Keratinocyte (primary cell): ENCODE measurements at places on chromosomes 12 and 14. TPM values are rescaled to one million over a fixed set of nuclear protein-coding genes. Genes with fewer than 3 reads are reported as not detected.

NKX2-1 gene
- not detected in 3 replicates for polyA plus RNA-seq

DNAL1 gene
- polyA plus RNA-seq: 2.9 to 8.4 TPM (median 5.6 TPM) in 3 replicates

INHBC gene
- 0.04 TPM in 1 of 3 replicates, not detected in the others for polyA plus RNA-seq

NPAS3 gene
- polyA plus RNA-seq: 0.01 to 0.07 TPM (median 0.01 TPM) in 3 replicates

C12orf76 gene
- polyA plus RNA-seq: 4.8 to 10.9 TPM (median 7.3 TPM) in 3 replicates

KRT2 gene
- polyA plus RNA-seq: 0.03 to 0.69 TPM (median 0.48 TPM) in 3 replicates

DNA sequence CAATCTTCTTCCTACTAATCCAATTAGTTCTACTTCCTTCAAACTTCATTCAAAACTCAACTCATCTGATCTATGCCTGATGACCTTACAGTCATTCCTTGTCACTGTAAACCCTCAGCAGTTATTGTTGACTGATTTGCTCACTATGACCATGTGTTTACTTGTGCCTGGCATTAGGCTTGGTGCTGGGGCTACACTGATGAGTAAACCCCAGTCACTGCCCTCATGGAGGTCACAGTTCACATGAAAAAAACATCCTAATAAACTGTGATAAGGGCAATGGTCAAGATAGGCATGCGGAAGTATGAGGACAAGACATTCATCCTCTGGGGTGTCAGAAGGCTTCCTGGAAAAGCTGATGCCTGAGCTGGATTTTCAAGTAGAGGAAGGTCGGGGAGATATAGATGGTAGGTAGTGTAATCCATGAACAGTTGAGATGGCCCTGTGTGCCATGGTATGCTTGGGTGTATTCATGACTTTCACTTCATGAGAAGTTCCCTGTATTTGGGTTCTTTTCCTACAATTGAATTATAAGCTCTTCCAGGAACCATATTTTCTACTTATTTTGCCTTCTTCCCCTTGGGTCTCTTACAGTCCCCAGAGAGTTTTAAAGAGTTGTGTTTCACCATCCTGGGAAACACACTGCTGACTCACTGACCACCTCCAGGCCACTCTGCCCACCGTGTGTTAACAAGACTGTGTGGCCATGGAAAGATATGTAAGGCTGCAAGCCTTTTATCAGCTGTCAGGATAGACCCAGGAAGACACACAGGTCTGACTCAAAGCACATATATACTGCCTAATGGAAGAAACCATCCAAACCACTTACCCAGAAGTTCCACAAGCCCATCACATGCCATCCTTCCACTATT, 38.7 kb upstream of the DUSP6 start:
- no peaks in the 10 kb centered on the region for H3K27me3 ChIP-seq
- no peaks in the 10 kb centered on the region for H3K4me1 ChIP-seq
- H3K4me3 ChIP-seq: no peak overlapping the region

DNA sequence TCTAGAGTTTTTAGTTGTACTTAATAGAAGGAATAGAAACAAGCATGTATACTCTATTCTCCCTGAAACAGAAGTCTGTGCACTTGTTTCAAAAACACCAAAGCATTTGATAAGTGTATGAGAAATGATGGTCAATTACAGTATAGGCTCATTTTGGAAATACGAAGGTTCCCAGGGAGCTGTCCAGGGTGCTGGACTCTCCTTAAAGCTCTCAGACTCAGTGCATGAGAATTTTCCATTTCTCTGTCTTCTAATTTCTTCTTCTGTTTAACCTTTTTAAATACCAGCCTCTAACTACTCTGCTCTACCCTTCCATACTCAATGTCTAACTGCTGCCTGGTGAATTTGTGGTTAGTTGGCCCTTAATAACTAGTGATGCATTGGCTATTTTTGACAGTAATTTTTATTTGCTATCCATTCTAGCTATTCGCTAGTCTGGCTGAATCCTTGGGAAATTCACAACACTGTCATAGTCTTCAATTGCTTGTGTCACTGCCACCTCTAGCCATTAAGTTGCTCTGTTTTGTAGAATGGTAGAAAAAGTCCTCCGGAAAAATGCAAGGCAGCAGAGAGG, 229.2 kb downstream of the NRXN3 start:
- H3K4me1 ChIP-seq: no peaks in the 10 kb centered on the region
- H3K27ac ChIP-seq: no peak overlapping the region
- peaks cover 8% of the 10 kb centered on the region for H3K27me3 ChIP-seq
- no peak overlapping the region for H3K4me3 ChIP-seq
- no peak for DNase-seq

- peaks cover 14% of the 10 kb centered on the region for H3K4me1 ChIP-seq
- no peaks in the 10 kb centered on the region for H3K36me3 ChIP-seq
- DNase-seq: no peak
- no peaks in the 10 kb centered on the region for H3K27me3 ChIP-seq
- H3K27ac ChIP-seq: peak within 1 kb of the TSS; percentile 97
Measured at GRCh38 chr12:45729233-45730083, at the start of gene ARID2. Gene ARID2, plus strand, starts transcription at chr12:45729706. Its CDS starts 131 bp downstream, at chr12:45729837.

GRCh38 chr12:9829483-9829882, 2.2 kb downstream of the KLRF1 start:
- no peaks in the 10 kb centered on the region for H3K36me3 ChIP-seq
- DNase-seq: no peak
- no peaks in the 10 kb centered on the region for H3K27me3 ChIP-seq
- no peak overlapping the region for H3K27ac ChIP-seq
- H3K4me1 ChIP-seq: no peaks in the 10 kb centered on the region
- no peak overlapping the region for H3K4me3 ChIP-seq

GRCh38 chr12:57129321-57129842, 1.1 kb downstream of the LRP1 start:
- H3K36me3 ChIP-seq: no peaks in the 10 kb centered on the region
- peaks cover 16% of the 10 kb centered on the region for H3K4me1 ChIP-seq
- no peak overlapping the region for H3K27ac ChIP-seq
- no peak for DNase-seq

DNA sequence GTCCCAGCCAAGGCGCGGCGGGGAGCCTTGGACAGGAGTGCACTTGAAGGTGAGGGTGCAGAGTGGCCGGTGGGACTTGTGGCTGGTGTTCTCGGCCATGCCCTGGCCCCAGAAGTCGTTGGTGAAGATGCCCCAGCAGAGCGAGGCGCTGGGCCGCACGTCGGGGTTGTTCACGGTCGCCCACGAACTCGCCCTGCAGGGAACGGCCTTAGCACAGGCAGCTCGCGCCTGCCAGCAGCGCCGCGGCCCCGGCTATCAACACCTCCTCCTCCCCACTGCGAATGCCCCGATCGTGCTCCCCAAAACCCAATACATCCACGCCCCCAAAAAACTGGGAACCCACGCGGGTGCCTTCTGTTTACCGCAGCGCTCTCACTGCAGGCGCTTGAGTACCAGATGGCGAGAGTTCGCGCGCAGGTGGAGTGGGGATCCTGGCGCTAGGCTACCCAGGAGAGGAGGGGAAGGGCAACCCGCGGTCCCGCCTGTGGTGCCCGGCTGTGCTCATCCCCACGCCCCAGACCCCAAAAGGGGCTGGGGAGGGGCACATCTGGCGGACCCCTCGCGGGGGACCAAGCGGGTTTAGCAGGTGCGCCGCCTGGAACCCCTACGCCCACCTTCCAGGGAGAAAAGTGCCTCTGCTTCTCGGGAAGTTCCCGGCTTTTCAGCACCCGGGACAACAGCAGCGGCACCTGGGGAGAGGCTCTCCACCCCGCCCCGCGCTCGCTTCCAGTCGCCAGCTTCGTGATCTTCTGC, 386.3 kb upstream of the TMTC1 start:
- no peak for DNase-seq
- no peaks in the 10 kb centered on the region for H3K4me1 ChIP-seq
- H3K36me3 ChIP-seq: no peaks in the 10 kb centered on the region

- no peaks in the 10 kb centered on the region for H3K27me3 ChIP-seq
- no peaks in the 10 kb centered on the region for H3K36me3 ChIP-seq
- H3K4me1 ChIP-seq: peaks cover 13% of the 10 kb centered on the region
- H3K4me3 ChIP-seq: no peak overlapping the region
- H3K27ac ChIP-seq: no peak overlapping the region
- no peak for DNase-seq
Measured at GRCh38 chr14:102798926-102799325, 21.7 kb downstream of the TRAF3 start.

GRCh38 chr14:45728434-45729225, 475.6 kb upstream of the MIS18BP1 start:
- no peak for DNase-seq
- no peak overlapping the region for H3K27ac ChIP-seq
- no peaks in the 10 kb centered on the region for H3K36me3 ChIP-seq
- no peaks in the 10 kb centered on the region for H3K4me1 ChIP-seq
- H3K27me3 ChIP-seq: no peaks in the 10 kb centered on the region
- no peak overlapping the region for H3K4me3 ChIP-seq

DNA sequence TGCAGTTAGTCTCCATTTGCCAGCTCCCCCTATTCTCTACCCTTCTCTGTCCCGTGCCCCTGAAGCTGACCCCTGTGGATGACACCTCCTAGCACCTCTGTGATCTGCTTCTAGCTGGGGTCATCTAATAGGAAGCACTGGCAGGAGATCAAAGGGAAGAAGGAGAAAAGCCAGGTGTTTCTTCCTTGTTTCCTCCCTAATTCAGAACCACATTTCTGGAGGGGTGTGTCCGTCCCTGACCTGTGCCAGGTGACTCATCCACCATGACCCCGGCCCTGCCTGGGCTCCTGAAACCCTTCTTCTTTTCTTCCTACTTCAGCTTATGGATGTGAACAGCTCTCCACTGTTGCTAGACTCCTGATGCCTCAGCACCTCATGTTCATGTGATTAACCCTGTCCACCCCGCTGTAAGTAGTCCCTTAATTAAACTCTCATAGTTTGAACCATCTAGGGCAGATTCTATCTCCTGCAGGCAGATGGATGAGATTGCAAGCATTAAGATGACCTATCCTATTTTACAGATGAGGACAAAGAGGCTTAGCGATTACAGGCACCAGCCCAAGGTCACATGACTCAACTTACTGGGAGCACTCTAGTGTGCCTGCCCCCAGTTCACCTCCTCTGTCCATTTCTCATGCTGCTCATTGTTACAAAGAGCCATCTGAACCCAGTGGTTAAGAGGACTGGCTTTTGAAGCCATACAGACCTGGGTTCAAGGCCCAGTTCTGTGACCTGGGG, 770.5 kb downstream of the MED13L start:
- no peaks in the 10 kb centered on the region for H3K4me1 ChIP-seq
- H3K36me3 ChIP-seq: no peaks in the 10 kb centered on the region
- no peak overlapping the region for H3K4me3 ChIP-seq

DNA sequence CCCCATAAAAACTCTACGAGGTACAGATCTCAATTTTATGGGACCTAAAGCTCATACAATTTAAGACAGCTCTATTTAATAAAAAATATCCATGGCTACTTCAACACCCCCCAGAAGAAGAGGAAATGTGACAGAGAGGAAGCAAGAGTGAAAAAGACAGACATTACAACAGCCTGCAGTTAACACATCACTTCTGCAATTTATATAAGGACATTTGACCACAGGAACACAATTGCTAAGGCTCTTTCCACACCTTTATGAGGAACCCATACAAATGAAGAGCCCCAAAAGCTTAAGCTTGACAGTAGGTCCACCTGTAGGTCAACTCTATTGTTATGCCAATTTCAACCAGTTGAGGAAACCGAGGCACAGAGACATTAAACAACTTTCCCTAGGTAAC, 5.6 kb downstream of the OR10P1 start:
- no peak for DNase-seq
- H3K27ac ChIP-seq: no peak overlapping the region
- H3K27me3 ChIP-seq: peaks cover 11% of the 10 kb centered on the region
- H3K4me1 ChIP-seq: no peaks in the 10 kb centered on the region
- H3K36me3 ChIP-seq: no peaks in the 10 kb centered on the region

- no peaks in the 10 kb centered on the region for H3K27me3 ChIP-seq
- H3K4me3 ChIP-seq: no peak overlapping the region
- no peaks in the 10 kb centered on the region for H3K4me1 ChIP-seq
- no peak for DNase-seq
Measured at GRCh38 chr12:89621521-89621920, 87.1 kb downstream of the ATP2B1 start.

- no peak overlapping the region for H3K4me3 ChIP-seq
- H3K27ac ChIP-seq: no peak overlapping the region
- H3K4me1 ChIP-seq: no peaks in the 10 kb centered on the region
- H3K27me3 ChIP-seq: no peaks in the 10 kb centered on the region
- no peak for DNase-seq
Measured at GRCh38 chr12:22264380-22264779, 70.1 kb downstream of the ST8SIA1 start.

GRCh38 chr12:124371366-124371765, 76.5 kb downstream of the RFLNA start:
- no peak overlapping the region for H3K4me3 ChIP-seq
- H3K4me1 ChIP-seq: peaks cover 6% of the 10 kb centered on the region
- peaks cover 17% of the 10 kb centered on the region for H3K36me3 ChIP-seq
- no peaks in the 10 kb centered on the region for H3K27me3 ChIP-seq
- H3K27ac ChIP-seq: no peak overlapping the region

DNA sequence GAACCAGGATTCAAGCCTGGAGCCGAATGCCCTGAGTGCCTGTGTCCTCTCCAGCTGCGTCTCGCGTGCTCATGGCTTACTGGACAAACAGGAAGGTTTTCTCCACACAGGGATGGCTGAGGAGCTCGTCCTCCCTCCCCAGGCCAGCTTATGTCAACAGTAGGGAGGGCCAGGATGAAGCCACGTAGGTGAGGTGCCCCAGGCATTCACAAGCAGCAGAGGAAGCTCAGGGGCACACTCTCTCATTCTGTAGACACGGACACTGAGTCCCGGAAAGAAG, 49.3 kb downstream of the TRPV4 start:
- H3K27ac ChIP-seq: no peak overlapping the region
- no peaks in the 10 kb centered on the region for H3K4me1 ChIP-seq
- no peaks in the 10 kb centered on the region for H3K27me3 ChIP-seq
- no peaks in the 10 kb centered on the region for H3K36me3 ChIP-seq
- no peak for DNase-seq
- H3K4me3 ChIP-seq: no peak overlapping the region

DNA sequence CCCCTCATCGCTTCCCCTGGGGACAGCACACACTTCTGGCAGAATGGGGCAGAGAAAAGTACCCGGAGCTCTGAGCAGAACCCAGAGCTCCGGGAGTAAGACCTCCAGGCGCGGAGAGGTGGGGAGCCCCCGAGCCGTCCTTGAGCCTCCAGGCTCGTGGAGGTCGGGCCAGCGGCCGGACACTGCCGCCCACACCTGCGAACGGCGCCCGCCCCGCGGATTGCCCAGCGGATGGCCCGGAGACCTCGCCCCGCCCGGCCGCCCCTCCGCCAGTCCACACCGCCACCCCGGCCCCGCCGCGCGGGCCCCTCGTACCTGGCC, 344 bp downstream of the SPTLC2 start:
- no peaks in the 10 kb centered on the region for H3K27me3 ChIP-seq
- peak overlapping the region; percentile 91 for H3K27ac ChIP-seq
- H3K36me3 ChIP-seq: peaks cover 4% of the 10 kb centered on the region
- H3K4me1 ChIP-seq: peaks cover 21% of the 10 kb centered on the region
- H3K4me3 ChIP-seq: peak overlapping the region; percentile 99

DNA sequence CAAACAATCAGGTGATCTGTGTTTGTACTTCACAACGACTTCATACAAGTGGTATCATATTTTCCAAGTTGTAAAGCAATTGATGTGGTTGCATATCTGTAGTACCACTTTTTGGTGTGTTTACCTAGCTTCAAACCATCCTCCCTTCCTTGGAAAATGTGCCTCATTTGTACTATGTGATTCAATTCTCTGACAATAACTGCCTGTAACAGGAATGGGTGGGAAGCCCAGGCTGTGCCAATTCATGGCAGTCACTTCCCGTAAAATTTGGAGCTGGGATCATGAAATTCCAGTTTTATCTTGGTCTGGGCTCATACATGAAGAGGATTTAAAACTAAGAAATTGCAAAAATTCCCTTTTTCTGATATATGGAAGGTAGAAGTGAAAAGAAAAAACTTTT, 250.1 kb downstream of the DIO2 start:
- no peaks in the 10 kb centered on the region for H3K36me3 ChIP-seq
- no peak overlapping the region for H3K27ac ChIP-seq
- DNase-seq: no peak
- H3K4me1 ChIP-seq: no peaks in the 10 kb centered on the region
- H3K4me3 ChIP-seq: no peak overlapping the region

GRCh38 chr12:47377414-47378221, 297.9 kb upstream of the AMIGO2 start:
- DNase-seq: no peak
- no peak overlapping the region for H3K4me3 ChIP-seq
- no peaks in the 10 kb centered on the region for H3K27me3 ChIP-seq
- peaks cover 15% of the 10 kb centered on the region for H3K4me1 ChIP-seq
- peak overlapping the region; percentile 47 for H3K27ac ChIP-seq
